COR-L47 (cell line): ENCODE measurements at places on chromosomes 3 and 15.

- DNase-seq, result no peak
Measured at GRCh38 chr15:73866881-73867410, 6.4 kb upstream of the TBC1D21 start.

GRCh38 chr3:134364061-134364935 lies 9.9 kb downstream of the AMOTL2 start:
- peak; percentile 89 for DNase-seq

- no peak for DNase-seq
Measured at GRCh38 chr15:85335193-85335942, 45.0 kb upstream of the AKAP13 start.

GRCh38 chr3:61564395-61565059 lies 3.2 kb downstream of the PTPRG start:
- DNase-seq, result no peak

- DNase-seq, result no peak
Measured at GRCh38 chr3:188126934-188127333, 27.0 kb upstream of the LPP start.

DNA sequence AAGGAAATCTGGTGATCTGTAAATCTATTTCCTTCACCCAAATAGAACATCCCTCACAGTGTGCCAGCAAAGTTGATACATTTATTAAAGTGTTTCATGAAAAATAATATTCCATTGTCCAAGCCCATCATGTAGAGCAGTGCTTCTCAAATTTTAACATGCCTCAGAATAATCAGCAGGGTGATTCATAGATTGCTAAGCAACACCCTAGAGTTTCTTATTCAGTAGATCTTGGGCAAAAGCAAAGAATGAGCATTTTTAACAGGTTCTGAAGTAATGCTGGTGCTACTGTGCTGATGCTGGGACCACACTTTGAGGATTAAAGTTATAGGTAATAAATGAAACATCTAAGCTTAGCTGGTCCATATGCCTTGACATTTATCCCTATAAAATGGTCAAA lies 210.5 kb downstream of the ZIC4 start:
- DNase-seq, result no peak
